ENCODE measurements at places on chromosomes 7 and 10.

- no peak for DNase-seq
Observed at GRCh38 chr7:128665057-128665456, 7.0 kb upstream of the GARIN1A start.

DNA sequence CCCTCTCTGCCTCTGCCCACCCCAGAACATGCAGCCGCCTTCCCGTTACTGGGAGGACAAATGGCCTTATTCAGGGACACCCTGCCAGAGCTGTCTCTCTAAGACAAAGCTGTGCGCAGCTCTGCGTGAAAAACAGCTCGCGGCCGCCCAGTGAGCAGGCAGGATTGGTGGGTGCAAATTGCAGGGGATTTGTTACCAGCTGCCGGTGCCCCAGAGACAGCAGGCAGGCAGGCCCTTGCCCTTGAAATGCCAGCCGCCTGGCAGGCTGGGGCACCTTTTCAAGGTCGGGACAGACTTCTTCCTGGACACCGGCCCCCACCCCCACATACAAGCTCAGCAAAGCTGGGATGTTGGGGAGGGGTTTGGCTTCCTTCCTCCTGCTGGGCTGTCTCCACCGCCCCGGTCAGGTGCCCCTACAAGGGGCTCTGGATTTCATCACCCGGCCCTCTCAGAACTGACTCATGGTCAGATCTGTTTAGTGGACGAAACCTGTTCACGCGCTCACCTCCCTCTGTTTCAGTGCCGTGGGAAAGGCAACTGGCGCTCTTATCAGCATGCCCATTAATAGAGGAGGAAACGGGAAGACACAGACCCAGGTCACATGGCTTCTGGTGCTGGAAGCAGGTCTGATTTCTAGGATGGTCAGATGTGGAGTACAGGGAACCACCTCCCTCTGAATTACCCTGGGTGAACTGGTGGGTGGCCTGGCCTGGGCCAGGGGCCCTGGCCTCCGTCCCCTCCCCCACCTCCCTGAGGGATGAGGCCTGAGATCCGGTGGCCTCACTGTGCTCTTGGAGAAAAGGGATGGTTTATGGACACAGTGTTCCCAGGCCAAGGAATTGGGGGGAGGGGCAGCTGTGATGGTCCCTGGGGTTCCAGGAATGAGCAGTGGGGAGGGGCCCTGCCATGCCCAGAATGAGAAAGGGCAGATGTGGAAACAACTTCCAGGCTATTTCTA, 123.9 kb upstream of the PPIF start:
- DNase-seq: peak; percentile 76

GRCh38 chr7:115146148-115146547, 224.3 kb downstream of the MDFIC start:
- no peak for DNase-seq

GRCh38 chr7:37118004-37118403, 330.7 kb downstream of the ELMO1 start:
- DNase-seq: no peak

- no peak for DNase-seq
Observed at GRCh38 chr7:67805921-67806471, 809.4 kb downstream of the TYW1 start.

- peak; percentile 99 for DNase-seq
Observed at GRCh38 chr7:80883154-80884025, 35.5 kb downstream of the SEMA3C start.

GRCh38 chr10:115092258-115092554, 959 bp upstream of the ATRNL1 start:
- DNase-seq: no peak

- DNase-seq: no peak
Observed at GRCh38 chr10:11334436-11334835, 277.0 kb downstream of the USP6NL start.

DNA sequence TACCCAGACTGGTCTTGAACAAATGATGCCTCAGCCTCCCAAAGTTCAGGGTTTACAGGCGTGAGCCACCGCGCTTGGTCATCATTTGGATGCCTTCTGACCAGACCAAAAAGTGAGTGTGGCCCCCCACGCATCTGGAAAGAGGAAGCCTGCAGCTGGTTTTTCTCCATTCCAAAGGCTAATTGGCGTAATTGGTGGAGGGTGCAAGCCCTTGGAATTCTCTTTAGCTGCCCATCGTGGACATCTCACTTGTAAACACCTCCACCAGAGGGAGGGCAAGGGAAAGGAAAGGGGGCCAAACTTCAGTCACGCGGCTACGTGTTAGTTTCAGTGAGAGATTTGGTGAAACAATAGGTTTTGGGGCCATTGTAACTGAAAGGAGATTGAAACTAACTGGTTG, 4.1 kb upstream of the ARHGAP21 start:
- DNase-seq: no peak

DNA sequence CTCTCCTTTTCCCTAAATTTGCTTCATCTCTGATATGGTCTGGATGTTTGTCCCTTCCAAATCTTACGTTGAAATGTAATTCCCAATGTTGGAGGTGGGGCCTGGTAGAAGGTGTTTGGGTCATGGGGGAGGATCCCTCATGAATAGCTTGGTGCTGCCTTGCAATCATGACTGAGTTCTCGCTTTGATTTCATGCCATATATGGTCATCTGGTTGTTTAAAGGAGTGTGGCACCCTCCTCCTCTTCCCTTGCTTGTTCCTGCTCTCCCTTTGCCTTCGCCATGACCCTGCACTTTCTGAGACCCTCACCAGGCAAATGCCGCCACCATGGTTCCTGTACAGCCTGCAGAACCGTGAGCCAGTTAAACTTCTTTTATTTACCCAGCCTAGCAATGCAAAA, 14.5 kb downstream of the NOBOX start:
- no peak for DNase-seq

DNA sequence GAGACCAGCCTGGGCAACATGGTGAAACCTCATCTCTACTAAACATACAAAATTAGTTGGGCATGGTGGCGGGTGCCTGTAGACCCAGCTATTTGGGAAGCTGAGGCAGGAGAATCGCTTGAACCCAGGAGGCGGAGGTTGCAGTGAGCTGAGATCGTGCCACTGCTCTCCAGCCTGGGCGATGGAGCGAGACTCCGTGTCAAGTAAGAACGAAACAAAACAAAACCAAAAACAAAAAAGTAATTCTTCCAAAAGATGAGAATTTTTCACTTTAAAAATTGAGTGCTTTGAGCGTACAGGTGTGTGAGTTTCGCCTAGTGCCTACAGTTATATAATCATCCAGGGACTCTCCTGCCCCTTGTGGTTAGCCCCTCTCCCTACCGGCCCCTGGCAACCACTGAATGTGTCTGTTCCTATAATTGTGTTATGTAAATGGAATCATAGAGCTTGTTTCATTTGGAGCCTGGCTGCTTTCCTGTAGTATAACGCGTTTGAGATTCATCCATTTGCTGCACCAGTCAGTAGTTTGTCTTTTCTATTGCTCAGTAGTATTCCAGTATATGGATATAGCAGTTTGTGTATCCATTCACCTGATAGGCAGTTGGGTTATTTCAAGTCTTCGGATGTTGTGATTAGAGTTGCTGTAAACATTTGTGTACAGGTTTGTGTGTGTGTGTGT, 80.0 kb downstream of the RBM33 start:
- no peak for DNase-seq

DNA sequence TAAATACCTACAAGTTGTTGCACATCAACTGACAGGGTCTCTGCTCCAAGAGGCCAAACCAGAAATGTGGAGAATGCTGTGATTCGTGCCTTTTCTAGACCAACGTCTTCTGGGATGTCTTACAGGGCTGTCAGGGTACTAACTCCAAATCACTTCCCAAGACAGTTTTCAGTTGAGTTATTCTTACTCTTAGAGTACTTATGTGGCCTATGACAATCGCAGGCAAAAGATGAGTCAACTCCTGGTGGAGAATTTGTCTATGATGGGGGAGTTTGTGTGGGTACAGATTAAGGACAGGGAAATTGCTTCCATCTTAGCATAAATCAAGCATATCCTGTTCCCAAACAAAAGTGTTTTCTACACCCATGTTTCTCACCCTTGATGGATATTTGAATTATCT, 734.8 kb downstream of the TNS3 start:
- DNase-seq: peak; percentile 71

GRCh38 chr7:89029864-89030263, 234.3 kb upstream of the TEX47 start:
- DNase-seq: peak; percentile 14

DNA sequence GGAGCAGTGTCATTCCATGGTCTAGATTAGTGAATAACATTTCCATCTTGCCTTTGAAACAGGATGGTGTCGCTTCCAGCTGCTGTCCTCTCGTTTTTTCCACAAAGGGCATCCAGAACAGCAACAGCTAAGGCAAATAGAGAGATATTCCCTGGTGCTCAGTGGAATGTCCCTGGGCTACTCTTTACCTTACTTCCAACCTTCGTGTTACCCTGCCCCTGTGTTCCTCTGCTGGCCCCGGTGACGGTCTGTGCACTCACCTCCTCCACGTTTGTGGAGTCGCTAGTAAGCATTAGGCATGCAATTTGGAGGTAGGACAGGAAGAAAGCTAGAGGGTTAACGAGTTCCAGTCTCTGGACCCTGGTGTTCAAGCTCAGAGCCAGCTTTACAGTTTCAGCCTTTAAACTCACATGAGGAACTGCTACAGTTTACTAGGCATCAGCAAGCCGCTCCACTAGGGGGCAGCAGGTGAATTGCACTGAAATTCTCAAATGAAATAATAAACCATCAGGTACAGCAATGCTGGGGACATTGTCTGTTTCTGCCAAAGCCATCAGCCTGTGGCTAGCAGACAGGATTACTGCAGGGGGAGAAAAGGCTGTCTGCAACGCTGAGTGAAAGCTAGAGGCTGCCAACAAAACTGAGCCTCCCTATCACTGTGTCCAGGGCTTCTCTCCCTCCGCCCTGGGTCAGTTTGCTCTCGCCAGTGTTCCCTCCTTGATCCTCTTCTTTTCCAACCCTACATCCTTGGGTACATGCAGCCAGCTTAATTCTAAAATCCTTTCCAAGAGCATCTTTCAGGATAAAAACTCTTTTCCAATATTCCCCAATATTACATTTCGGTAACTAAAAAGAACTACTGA, 9.0 kb downstream of the MRPL32 start:
- DNase-seq: peak; percentile 76

DNA sequence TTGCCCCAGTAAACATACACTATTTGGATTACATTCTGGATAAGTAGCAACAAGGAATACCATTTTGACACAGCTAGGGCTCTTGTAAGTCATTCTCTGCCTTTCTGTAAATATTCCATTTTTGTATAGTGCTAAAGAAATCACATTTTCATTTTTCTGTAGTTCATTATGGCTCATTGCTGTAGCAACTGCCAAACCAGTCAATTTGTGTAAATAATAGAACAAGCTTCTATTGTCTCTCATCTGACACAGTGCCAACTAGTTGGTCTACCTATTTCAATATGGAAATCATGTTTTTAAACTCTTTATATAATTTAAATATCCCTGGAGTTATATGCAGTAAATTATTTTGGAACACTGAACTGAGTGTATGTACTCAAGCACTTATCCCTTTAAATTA, 193.7 kb downstream of the RELN start:
- no peak for DNase-seq

- DNase-seq: no peak
Observed at GRCh38 chr7:7565746-7566650, 686 bp upstream of the MIOS start.

GRCh38 chr10:80472234-80473095, 18.4 kb downstream of the TSPAN14 start:
- peak; percentile 97 for DNase-seq

- no peak for DNase-seq
Observed at GRCh38 chr10:95833042-95833610, 74.6 kb upstream of the CC2D2B start.

DNA sequence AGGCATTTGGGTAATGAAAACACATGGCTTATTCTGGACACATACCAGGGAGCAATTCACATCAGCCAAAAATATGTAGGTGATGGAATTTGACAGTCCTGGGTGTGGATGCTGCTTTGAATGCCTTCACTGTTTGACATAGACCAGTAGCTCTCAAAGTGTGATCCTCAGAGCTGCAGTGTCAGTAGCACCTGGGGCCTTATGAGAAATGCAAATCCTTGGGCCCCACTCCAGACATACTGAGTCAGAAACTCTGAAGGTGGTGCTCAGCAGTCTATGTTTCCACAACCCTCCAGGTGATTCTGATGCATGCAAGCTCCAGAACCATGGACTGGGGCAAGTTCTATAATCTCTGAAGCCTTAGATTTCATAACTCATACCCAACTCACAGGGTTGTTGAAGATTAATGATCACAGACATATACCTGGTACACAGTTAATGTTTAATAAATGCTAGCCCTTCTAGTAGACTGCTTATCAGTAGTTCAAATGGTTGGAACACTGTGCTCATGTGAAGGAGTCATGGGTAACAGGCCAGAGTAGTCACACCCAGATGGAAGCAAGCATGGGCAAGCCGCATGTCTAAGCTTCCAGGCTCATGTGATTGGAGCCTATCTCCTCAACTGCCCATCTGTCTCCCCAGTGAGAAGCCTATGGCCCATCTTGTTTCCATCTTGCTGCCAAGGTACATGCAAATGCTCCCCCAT, 715.7 kb downstream of the GRID1 start:
- DNase-seq: no peak
